ENCODE measurements at places on chromosomes 13 and 19.
A peak's percentile ranks its signal among the peaks of the same experiment; 100 is the strongest.

DNA sequence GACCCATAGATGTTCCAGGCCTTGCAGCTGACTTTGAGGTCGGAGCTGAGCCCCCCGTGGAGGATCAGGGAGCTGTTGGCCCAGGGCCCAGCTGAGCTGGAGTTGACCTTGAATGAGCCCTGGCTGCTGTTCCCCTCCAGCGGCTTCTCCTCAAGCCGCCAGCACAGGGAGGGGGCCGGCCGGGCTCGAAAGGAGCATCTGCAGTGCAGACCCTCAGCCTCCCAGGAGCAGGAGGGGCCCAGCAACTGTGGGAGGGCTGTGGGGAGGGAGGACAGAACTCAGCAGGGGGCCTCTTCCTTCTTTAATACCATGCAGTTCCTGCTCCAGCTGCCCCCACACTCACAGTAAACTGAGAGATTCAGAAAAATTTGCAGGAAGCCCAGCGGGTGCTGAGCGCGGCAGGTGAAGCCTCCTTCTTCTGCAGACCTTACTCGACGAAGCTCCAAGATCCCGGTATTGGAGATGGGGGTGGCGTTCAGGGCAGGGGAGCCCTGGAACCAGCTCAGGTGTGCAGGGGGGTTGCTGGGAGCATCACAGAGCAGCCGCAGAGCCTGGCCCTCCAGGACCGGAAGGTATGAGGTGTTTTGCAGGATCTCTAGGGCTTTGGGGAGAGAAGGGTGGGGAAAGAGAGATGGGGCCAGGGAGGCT, 2.6 kb downstream of the SIGLEC5 start:
- DNase-seq, result no peak

- DNase-seq, result peak; percentile 27
Measured at GRCh38 chr13:78241278-78241919, 322.8 kb upstream of the EDNRB start.

- no peak for DNase-seq
Measured at GRCh38 chr13:80307401-80307987, 33.4 kb downstream of the SPRY2 start.

DNA sequence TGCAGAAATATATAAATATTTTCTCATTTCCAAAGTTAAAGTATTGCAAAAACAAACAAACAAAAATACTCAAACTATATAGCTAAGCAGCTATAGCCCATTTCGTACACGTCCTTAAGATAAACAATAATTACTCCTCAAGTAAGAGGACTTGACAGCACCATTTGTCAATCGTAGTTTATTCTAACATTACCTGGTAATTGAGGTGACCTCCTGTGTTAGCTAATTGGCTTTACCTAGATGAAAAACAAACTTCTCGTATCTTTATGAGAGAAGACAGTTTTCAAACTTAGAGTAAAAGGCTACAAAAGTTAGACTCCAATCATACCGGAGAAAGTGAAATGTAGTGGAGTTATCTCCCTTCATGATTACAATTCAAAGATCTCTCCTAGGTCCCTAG, 1876.1 kb upstream of the PCDH20 start:
- DNase-seq, result no peak

DNA sequence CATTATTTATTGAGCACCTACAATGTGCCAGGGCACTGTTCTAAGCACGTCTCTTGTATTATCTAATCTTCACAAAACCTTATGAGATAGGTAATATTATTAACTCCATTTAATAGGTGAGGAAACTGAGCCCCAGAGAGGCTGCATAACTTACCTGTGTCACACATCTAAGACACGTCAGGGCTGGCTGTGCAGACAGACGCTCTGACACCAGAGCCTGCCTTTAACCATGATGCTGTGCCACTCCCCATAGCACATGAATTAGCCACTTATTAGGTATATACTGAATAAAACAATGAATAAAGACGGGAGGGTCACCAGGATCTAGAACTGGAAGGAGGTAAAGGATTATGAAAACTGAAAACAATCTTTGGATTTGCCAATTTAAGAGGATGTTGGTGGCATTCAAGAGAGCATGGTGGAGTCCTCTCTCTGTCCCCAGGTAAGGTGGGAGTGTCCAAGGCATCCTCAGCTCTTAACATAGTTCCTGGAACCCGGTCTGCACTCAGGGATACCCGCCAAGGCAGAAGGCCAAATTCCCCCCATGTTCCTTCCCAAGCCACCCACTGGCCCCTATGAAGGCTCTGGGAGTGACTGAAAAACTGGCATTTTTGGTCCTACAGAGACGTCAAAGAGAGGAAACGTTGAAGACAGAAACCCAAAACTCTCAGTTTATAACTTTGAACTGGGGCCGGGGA, 479.7 kb downstream of the FOXO1 start:
- DNase-seq, result no peak

GRCh38 chr13:46953331-46953730, 56.5 kb upstream of the HTR2A start:
- DNase-seq, result no peak
